ENCODE measurements at places on chromosomes 6 and 20. TPM values are rescaled to one million over a fixed set of nuclear protein-coding genes. Genes with fewer than 3 reads are reported as not detected.

LPA gene
- not detected for total RNA-seq

DNA sequence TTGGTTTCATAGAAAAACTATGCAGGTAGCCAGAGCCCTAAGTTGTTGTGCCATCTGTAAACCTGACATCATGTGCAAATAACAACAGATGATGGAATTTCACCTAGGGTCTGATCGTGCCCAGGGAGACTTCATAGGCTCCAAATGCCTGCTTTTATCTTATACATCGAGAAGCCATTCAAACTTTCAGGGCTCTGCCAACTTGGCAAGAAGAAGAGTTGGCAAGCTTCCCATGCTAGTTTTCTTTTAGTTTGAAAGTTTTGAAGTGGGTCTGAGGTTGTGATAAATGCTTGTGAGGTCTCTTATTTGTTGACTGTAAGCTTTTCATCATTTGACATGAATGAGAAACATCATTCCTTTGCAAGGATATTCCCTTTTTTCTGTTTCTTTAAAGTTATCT is 175.4 kb upstream of the FLRT3 start:
- DNase-seq, result no peak

ZFP57 gene
- not detected for total RNA-seq

SUPT3H gene
- 10.7 TPM for total RNA-seq

- no peak for DNase-seq
Measured at GRCh38 chr20:50277064-50277415, 86.4 kb downstream of the CEBPB start.

- no peak for DNase-seq
Measured at GRCh38 chr6:139603581-139603980, 229.1 kb upstream of the CITED2 start.

RANBP9 gene
- total RNA-seq, result 71.8 TPM

KCNG1 gene
- 13.0 TPM for total RNA-seq

GRCh38 chr6:150600010-150600300 is 270 bp downstream of the PLEKHG1 start:
- DNase-seq, result no peak

DNA sequence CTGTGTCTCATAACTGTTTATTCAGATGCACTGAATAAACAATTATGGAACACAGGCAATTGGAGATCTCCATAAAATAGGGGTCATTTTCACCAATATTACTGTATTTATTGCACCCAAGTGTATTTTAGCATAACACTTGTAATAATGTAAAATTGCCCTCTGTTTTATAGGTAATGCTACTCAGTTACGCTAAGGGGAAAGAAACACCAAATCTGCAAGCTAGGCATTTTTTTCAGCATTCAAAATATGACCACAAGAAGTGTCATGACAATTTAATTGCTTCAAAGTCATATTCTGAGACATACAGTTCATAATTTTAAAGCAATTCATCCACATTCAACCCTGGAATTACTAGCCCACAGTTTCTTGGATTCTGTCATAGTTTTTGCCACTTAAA is 643.2 kb upstream of the NOX3 start:
- no peak for DNase-seq

- no peak for DNase-seq
Measured at GRCh38 chr6:80472271-80472670, 365.8 kb downstream of the BCKDHB start.

DNA sequence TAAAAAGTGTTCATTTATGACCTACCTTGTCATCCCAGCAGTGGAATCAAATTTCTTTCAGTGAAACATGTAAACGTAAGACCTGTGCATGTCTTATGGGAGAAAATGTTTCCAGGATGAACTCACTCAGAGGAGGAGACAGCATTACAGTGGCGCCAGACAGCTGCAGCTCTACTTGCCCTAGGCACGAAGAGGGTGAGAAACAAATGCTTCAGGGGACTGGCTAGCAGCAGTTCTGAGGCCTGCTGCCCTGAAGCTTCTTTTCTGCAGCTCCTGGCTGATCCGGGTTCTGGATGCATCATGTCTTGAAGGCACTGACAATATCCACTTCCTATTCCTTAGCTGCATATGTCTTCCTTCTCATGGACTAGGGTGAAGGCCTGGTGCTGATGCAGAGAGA is 120.2 kb downstream of the QRSL1 start:
- DNase-seq, result no peak

GRCh38 chr6:83071023-83071422 is 3.6 kb downstream of the DOP1A start:
- no peak for DNase-seq

ENPP1 gene
- 8.6 TPM for total RNA-seq
